Activated naive CD8-positive, alpha-beta T cell treated with anti-CD3 and anti-CD28 coated beads, Interleukin-2, amount 50 U/mL, for 16 hours (primary cell): ENCODE measurements at places on chromosomes 12 and 14.

- no peak for DNase-seq
Observed at GRCh38 chr12:9032202-9032964, 43.0 kb downstream of the KLRG1 start.

DNA sequence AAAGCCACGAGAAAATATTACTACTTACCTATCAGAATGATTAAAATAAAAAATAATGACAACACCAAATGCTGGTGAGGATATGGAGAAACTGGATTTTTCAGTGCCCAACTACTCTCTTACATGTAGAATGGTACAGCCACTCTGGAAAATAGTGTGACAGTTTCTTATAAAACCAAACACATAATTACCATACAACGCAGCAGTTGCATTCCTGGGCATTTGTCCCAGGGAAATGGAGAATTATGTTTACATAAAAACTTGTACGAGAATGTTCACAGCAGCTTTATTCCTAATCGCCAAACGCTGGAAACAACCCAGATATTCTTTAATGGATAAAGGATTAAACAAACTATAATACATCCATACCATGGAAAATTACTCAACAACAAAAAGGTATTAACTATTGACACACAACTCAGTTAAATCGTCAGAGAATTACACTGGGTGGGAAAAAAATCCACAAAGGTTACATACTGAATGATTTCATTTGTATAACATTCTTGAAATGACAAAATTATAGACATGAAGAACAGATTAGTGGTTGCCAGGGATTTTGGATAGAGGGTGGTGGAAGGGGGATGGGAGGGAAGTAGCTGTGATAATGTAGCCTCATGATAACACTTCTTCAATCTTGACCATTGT is 35.4 kb downstream of the TAOK3 start:
- no peak for DNase-seq

DNA sequence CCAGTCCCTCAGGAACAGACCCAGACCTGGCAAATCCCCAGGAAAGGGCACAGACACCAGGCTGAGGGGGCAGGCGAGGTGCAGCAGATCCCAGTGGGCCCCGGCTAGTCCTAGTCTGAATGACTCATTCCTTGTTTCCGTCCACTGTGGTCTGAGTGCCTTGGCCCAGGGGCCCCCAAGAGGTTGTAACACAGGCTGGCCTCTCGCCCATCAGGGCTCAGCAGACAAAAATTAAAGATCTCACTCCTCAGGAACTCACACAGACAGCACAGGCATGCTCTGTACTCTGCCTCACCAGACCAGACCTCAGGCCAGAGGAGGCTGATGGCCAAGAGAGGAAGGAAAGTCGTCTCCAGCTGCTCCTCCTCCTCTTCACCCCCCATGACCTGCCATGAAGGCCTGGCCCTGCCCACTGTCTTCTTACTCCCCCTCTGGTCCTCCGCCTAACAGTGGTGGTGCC is 7.7 kb upstream of the LTBP2 start:
- DNase-seq = no peak

DNA sequence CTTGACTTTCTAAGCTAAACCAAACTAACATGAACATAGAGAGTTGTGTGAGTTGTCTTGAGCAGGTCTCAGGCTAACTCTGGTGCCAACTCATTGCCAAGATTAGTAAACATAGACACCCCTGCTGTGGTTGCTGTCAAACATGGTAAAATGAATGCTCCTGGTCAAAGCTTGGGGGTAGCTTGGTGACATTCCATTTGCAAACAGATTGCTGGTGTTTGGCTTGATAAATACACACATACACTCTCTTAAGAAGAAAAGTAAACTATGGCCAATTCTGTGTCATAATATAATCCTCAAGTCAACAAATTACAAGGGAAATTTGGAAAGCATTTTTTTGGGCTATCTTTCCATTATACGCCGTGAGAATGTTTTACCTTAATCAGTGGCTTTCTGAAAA is 386.4 kb upstream of the PDE3A start:
- no peak for DNase-seq

DNA sequence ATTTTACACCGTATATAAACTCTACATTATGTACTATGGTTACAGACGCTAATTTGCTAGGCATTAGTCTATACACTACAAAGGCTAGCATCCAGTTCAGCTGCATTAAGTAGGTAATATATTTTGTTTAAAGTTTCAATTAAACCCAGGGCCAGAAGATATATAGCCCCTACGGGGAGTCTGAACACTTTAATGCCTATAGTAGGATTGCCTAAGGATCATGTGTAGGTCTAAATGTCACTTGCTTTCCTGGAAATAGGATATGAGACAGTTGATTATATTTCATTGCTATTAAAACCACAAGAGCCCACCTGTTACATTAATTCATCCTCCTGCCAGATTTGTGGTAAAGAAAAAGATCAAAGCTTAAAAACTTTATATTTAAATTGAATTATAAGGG is 286.9 kb downstream of the TMTC2 start:
- DNase-seq = no peak

GRCh38 chr14:68541178-68541896 is 251.5 kb downstream of the ZFP36L1 start:
- no peak for DNase-seq

DNA sequence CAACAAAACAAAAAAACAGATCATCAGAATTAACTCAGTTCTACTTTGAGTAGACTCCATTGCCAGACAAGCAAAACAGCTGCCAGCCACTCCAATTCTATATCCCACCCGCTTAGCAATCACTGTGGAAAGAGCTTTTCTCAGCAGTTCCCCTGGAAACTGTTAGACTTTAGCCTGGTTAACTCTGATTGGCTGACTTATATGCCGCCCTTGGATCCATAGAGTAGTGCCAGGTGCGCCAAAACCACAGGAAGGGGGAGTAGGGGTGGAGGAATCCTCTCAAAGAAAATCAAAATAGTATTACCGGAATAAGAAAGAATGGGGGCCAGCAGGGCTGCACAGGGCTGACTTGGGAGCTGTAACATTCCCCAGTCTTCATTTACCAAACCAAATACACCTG is 5.4 kb upstream of the EML5 start:
- DNase-seq = no peak

- no peak for DNase-seq
Observed at GRCh38 chr14:89899291-89899690, 55.2 kb downstream of the EFCAB11 start.

DNA sequence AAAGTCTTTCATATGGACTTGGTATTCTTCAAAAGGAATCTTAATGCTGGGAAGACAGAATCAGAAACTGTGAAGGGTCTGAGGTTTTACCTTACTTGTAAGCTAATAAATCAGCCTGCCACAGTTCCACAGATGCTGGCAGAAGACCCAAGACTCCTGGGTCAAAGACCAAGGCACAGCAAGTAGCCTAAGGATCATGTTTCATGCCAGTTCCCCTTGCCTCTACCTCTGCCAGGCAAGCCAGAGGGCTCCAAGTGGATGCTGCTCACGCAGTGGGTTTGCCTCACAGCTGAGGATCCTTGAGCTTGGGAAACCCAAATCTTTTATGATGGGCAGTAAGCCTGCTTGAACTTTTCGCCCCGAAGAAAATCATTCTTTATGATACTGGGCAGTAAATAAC is 15.2 kb upstream of the RXYLT1 start:
- no peak for DNase-seq

DNA sequence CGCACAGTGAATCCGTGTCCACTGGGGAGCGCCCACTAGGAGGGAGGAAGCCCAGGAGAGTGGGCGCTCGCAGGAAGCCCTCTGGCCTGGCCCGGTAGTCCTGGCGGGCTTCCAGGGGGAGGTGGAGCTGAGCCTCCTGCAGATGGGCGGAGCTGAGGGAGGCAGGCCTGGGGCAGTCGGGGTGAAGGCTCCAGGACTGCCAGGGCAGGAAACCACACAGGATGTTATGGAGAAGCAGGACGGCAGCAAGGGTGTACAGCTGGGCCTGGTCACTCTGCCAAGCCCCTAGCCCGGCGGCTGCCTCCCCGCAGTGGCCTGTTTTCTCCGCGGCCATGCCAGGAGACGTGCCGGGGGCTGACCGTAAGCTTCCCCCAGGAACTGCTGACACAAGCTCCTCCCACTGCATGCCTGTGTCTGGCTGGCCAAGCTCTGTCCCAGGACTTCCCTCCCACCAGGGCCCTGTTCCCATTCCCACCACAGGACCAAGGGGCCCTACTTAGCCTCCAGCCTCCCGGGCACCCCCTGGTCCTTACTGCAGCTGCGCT is 143.4 kb upstream of the C14orf180 start:
- no peak for DNase-seq

DNA sequence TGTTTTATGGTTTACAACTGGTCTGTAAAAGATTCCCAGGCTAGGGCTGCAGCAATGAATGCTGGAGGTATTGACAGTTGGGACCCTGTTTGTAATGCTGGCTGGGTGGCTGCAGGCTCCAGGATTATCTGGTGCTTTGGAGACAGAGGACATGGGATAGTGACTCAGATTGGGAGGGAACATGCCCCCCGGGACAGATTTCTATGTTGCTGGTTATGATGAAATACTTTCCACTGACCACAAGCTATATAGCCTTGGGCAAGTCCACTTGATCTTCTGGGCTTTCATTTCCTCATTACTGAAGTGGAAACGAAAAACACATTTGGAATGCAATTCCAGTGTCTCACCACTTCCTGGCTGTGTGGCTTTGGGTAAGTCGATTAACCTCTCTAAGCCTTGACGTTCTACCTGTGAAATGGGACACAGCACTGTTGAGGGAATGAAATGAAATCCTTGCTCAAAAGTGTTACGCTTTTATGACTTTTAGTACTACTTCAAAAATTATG is 6.3 kb upstream of the TPCN1 start:
- DNase-seq = no peak

DNA sequence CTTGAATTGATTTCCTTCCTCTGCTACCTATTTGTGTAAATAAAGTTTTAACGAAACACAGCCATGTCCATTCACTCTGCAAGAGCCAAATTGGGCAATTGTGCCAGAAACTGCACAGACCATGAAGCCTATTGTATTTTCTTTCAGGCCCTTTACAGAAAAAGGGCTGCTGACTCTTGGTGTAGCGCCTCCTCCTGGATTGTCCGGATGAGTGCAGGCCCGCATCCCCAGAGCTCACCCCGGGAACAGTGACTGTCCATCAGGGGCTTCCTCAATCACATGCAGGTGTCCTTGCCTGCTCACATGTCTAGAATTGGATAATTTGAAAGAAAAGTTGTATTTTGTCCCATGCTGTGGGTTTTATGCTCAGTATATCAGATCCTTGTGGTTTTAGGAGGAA is 1282.2 kb downstream of the AACS start:
- no peak for DNase-seq

GRCh38 chr12:76618031-76618430 is 58.5 kb upstream of the OSBPL8 start:
- DNase-seq = no peak

GRCh38 chr12:65500091-65500900 is 221.8 kb downstream of the MSRB3 start:
- DNase-seq = no peak

GRCh38 chr12:131882804-131883520 is 11.5 kb upstream of the ULK1 start:
- no peak for DNase-seq

- no peak for DNase-seq
Observed at GRCh38 chr14:99749142-99749541, 44.1 kb upstream of the EML1 start.

DNA sequence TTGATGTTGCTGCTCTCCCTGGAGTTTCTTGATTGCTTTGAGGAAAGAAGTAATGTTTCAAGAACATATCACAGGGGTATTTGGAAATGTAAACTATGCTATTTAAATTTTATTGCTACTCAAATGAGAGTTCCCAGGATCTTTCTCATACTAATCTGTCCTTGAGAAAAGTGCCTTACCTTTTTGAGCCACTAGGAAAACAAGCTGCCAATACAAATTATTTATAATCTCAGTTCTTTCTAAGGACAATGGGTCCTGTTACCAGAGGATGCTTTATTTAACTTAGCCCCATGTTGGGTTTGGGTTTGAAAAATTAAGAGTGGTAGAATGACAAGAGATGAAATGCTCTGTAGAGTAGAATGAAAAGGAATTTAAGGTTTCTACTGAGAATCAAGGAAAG is 258.2 kb upstream of the PRKD1 start:
- no peak for DNase-seq

GRCh38 chr14:50677527-50678063 is 9.5 kb upstream of the SAV1 start:
- DNase-seq = no peak

GRCh38 chr14:75941030-75941429 is 40.8 kb downstream of the TGFB3 start:
- DNase-seq = no peak

GRCh38 chr12:23084236-23084995 is 459.4 kb downstream of the ETNK1 start:
- no peak for DNase-seq

DNA sequence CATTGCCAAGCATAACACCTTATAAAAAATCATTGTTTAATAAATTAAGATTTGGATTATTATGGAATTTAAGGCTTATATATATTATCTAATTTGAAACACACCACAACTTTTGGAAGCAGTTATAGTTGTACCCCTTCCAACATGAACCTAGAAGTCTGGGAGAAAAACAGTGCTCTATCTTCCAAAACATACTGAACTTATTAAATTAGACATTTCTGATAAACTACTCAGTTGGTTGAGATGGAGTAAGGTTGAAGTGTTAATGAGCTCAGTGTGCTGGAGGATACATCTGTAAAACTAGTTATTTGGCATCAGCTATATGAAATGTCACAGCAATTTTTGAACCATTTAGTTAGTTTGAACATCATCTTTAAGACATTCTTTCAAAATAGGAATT is 227.4 kb downstream of the ALX1 start:
- no peak for DNase-seq

DNA sequence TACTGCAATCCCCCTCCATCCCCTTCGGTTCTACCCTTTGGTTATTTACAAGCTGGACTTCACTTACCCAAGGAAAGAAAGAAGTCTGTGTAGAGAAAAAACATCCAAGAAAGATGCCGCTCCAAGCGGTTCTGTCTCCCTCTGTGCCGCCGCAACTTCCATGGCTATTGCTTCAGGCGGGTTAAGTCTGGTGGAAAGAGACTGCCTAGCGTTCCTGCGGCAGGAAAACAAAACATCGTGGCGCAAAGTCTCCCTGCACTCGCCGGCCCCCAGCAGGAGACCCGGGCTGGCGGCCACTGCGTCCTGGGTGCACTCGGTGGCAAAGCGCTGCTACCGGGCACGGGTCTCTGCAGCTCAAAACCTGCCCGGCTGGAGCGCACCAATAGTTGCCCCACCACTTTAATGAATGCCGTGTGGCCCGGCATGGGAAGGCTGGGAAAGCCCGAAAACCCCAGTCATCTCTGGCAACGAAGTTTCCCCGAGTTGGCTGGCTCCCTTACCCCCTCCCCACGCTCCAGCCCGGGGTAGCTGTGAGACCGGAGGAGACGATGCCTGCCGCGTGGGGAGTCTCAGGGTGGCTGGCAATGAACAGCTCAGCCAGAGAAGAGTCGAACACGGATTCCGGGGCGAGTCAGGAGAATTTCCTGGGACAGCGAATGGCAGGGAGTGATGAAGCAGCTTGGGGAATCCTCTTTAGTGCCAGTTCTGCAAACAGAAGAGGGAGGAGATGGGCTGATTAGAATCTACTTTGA is 3.5 kb upstream of the KCNK10 start:
- DNase-seq = no peak

GRCh38 chr12:4261655-4262054 is 11.9 kb upstream of the CCND2 start:
- no peak for DNase-seq
